ENCODE measurements at places on chromosomes 1 and 21. TPM values are rescaled to one million over a fixed set of nuclear protein-coding genes. Genes with fewer than 3 reads are reported as not detected.

The GBP3 gene
- 24.6 TPM for total RNA-seq

The OXCT2 gene
- total RNA-seq = 0.35 TPM

- H3K27ac ChIP-seq = no peak overlapping the region
- no peaks in the 10 kb centered on the region for H3K27me3 ChIP-seq
- no peaks in the 10 kb centered on the region for H3K36me3 ChIP-seq
- no peak for DNase-seq
- no peaks in the 10 kb centered on the region for H3K4me1 ChIP-seq
Observed at GRCh38 chr1:94036730-94037129, 84.2 kb downstream of the ABCA4 start.

DNA sequence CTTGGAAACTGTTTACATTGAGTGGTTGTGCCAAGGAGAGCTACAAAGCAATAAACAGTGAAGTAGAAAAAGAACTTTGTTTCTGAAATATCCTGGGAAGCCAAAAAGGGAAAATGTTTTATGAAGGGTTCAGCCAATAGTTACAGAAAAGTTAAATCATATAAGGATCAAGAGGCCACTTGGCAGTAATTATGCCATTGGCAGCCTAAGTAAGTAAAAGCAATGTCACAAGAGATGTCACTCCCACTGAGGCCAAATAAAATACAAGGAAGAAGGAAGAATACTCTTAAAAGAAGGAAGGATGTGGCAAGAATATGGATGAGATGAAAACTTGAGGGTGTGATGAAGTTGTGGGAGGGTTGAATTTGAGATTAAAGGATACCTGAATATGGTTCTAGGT, 45.2 kb downstream of the EDEM3 start:
- no peak for DNase-seq
- H3K4me1 ChIP-seq = no peaks in the 10 kb centered on the region
- H3K36me3 ChIP-seq = peaks cover 25% of the 10 kb centered on the region
- no peaks in the 10 kb centered on the region for H3K27me3 ChIP-seq
- H3K27ac ChIP-seq = no peak overlapping the region
- H3K4me3 ChIP-seq = no peak overlapping the region

- no peaks in the 10 kb centered on the region for H3K36me3 ChIP-seq
- H3K4me3 ChIP-seq = no peak overlapping the region
- no peaks in the 10 kb centered on the region for H3K27me3 ChIP-seq
- no peak overlapping the region for H3K27ac ChIP-seq
- H3K4me1 ChIP-seq = no peaks in the 10 kb centered on the region
Observed at GRCh38 chr1:171219346-171220080, 28.8 kb upstream of the FMO1 start.

- no peaks in the 10 kb centered on the region for H3K27me3 ChIP-seq
- H3K36me3 ChIP-seq = no peaks in the 10 kb centered on the region
- no peaks in the 10 kb centered on the region for H3K4me1 ChIP-seq
Observed at GRCh38 chr1:4090976-4091660, 191.0 kb upstream of the C1orf174 start.

GRCh38 chr21:38126666-38127303, 130.0 kb upstream of the KCNJ15 start:
- H3K36me3 ChIP-seq = no peaks in the 10 kb centered on the region
- no peaks in the 10 kb centered on the region for H3K4me1 ChIP-seq
- no peaks in the 10 kb centered on the region for H3K27me3 ChIP-seq

DNA sequence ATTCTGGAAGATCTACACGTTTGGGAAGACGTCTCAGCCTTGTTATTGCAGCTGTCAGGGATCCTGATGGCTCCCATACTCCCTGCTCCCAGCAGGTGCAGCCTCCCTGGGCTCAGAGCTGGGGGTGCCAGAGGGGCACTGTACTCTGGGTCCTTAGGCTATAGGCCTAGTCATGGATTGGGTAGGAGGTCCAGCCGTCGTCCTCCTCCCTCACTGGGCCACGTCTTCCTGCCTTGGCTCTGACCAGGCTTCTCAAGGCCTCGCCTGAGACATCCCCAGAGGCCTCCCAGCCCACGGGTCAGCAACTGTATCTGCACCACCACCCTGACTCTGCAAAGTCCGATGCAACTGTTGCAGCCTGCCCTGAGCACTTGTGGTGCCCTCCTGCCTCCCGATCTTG, 18.2 kb downstream of the MYOM3 start:
- no peaks in the 10 kb centered on the region for H3K4me1 ChIP-seq
- H3K36me3 ChIP-seq = no peaks in the 10 kb centered on the region
- no peak overlapping the region for H3K4me3 ChIP-seq
- DNase-seq = no peak

The NPR1 gene
- total RNA-seq = 5.5 TPM

DNA sequence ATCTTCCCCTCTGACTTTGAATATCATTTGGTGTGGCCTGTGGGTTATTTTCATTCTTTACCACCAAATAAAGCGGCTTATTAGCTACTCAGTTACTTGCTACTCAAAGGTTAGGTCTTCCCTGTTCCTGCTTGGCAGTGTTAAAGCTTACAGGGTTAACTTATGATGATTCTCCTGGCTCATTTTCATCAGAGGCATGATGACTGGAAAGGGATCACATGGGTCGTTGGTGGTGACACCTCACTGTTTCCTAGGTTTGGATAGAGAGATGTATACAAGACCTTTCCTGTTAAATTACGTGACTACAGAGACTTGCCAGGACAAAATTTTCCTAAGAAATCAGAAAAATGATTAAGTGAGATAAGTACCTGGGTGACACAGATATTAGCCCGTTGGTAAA, 27.4 kb downstream of the MRPS6 start:
- H3K27me3 ChIP-seq = no peaks in the 10 kb centered on the region
- H3K36me3 ChIP-seq = no peaks in the 10 kb centered on the region
- no peak for DNase-seq
- H3K4me1 ChIP-seq = no peaks in the 10 kb centered on the region

DNA sequence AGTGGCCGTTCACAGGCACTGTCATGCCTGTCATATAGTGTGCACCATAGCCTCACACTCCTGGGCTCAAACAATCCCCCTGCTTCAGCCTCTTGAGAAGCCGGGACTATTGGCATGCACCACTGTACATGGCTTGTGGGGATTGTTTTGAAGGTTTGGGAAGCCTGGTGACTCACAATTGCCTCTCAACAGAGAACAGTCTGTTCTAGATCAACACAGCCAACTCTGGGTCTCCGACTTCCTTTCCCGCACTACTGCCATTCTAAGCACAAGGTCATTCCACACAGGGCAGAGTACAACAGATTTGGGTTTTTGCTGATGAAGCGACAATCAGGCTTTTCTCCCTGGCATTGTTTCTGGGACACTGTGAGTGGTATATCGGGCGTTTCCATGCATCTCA, 15.5 kb upstream of the AHCTF1 start:
- no peaks in the 10 kb centered on the region for H3K4me1 ChIP-seq
- no peak for DNase-seq
- H3K36me3 ChIP-seq = no peaks in the 10 kb centered on the region
- no peak overlapping the region for H3K27ac ChIP-seq

The FCGR3B gene
- total RNA-seq = 1.7 TPM

DNA sequence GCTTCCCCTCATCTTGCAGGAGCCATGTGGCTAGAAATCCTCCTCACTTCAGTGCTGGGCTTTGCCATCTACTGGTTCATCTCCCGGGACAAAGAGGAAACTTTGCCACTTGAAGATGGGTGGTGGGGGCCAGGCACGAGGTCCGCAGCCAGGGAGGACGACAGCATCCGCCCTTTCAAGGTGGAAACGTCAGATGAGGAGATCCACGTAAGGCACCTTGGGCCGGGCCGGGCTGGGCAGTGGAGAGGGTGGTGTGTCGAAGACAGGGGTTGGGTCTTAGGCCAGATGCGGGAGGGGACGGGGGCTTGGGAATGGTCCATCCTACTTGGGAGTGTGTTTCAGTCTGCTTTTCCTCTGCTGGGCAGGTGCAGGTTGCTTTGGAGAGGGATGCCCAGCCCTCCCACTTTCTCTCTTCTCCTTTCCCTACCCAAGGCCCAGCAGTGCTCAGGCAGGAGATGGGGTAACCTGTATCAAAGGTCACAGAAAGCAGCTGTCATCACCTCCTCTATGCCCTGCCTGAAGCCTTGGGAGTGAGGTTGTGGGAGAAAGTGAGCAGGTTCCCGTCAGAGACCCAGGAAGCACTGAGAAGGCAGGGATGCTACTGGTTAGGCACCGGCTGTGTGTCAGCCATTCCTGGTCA, 18.9 kb downstream of the EPHX1 start:
- peak overlapping the region; percentile 93 for H3K4me3 ChIP-seq
- H3K27me3 ChIP-seq = no peaks in the 10 kb centered on the region
- H3K36me3 ChIP-seq = peaks cover 42% of the 10 kb centered on the region
- H3K27ac ChIP-seq = no peak overlapping the region

DNA sequence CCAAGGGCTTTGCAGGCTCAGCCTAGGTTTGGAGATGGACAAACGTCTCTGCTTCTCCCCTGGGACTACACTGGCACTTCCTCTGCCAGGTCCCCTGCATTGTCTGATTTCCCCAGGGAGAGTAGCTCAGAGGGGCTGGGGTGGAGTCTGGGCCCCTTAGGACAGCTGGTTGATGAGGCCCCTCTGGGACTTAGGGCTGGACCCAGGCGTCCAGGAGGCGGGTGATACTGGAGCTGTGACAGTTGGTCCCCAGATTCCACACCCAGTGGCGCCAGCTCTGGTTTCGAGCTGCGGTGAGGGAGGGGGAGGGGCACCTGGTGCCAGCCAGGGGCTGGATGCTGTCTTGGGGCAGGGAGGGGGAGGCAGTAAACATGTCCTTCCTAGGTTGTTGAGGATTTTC, 7.4 kb upstream of the MEX3A start:
- no peak for DNase-seq
- no peak overlapping the region for H3K27ac ChIP-seq
- H3K36me3 ChIP-seq = no peaks in the 10 kb centered on the region

The FCRL5 gene
- 0.15 TPM for total RNA-seq

GRCh38 chr21:31553926-31554325, 105.6 kb upstream of the SOD1 start:
- no peak for DNase-seq
- no peaks in the 10 kb centered on the region for H3K4me1 ChIP-seq
- no peaks in the 10 kb centered on the region for H3K27me3 ChIP-seq
- no peak overlapping the region for H3K27ac ChIP-seq
- H3K4me3 ChIP-seq = no peak overlapping the region

- no peaks in the 10 kb centered on the region for H3K36me3 ChIP-seq
- DNase-seq = no peak
- no peaks in the 10 kb centered on the region for H3K4me1 ChIP-seq
- H3K27ac ChIP-seq = no peak overlapping the region
- no peak overlapping the region for H3K4me3 ChIP-seq
Observed at GRCh38 chr1:191371626-191372025, 786.6 kb upstream of the RGS18 start.

The CR1L gene
- total RNA-seq = 0.49 TPM

DNA sequence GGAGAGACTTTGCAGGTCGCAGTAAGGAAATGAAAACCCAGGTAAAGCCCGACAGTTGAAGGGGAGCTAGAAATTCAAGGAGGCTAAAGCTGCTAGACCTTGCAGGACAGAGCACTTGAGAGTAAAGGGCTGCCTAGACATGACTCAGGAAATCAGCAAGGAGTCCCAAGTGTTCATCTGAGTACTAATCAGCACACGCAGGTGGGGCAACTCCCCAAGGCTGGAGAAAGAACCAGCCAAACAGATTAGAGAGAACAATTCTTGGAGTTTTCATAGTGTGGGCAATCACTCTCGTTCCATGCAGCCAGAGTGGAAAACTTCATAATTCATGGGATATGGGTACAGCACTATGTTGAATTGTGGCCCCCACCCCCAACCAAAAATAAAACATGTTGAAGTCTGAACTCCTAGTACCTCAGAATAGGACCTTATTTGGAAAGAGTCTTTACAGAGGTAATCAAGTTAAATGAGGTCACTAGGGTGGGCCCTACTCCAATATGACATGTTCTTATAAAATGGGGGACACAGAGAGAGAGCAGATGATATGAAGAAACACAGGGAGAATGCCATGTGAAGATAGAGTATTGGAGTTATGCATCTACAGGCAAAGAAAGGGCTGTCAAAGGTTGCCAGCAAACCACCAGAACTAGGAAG, 28.0 kb downstream of the SYDE2 start:
- no peaks in the 10 kb centered on the region for H3K4me1 ChIP-seq
- H3K4me3 ChIP-seq = no peak overlapping the region
- DNase-seq = no peak

The TIAM1 gene
- 10.1 TPM for total RNA-seq

- H3K4me1 ChIP-seq = no peaks in the 10 kb centered on the region
- no peaks in the 10 kb centered on the region for H3K27me3 ChIP-seq
- H3K36me3 ChIP-seq = no peaks in the 10 kb centered on the region
- H3K4me3 ChIP-seq = no peak overlapping the region
- H3K27ac ChIP-seq = no peak overlapping the region
- no peak for DNase-seq
Observed at GRCh38 chr1:168509875-168510791, 33.7 kb downstream of the XCL2 start.

GRCh38 chr1:1361982-1362423, 3.6 kb upstream of the MXRA8 start:
- no peaks in the 10 kb centered on the region for H3K36me3 ChIP-seq
- H3K4me3 ChIP-seq = no peak overlapping the region
- H3K27me3 ChIP-seq = no peaks in the 10 kb centered on the region
- no peaks in the 10 kb centered on the region for H3K4me1 ChIP-seq
- H3K27ac ChIP-seq = no peak overlapping the region
- no peak for DNase-seq

The SFN gene
- not detected for total RNA-seq

DNA sequence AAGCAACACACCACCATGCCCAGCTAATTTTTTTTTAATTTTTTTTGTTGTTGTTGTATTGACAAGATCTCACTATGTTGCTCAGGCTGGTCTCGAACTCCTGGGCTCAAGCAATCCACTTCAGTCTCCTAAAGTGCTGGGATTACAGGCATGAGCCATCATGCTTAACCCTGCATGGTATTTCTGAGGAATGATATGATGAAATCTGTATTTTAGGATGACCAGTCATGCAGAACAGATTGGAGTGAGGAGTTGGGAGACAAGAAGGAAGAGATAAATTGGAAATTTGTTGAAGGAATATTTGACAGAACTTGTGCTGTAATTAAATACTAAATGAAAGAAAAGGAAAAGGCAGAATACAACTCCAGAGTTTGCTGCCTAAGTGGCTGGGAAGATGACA, 4.7 kb upstream of the NDUFS5 start:
- H3K27me3 ChIP-seq = no peaks in the 10 kb centered on the region
- DNase-seq = no peak
- peaks cover 5% of the 10 kb centered on the region for H3K4me1 ChIP-seq
- no peaks in the 10 kb centered on the region for H3K36me3 ChIP-seq
- H3K4me3 ChIP-seq = no peak overlapping the region
- no peak overlapping the region for H3K27ac ChIP-seq

DNA sequence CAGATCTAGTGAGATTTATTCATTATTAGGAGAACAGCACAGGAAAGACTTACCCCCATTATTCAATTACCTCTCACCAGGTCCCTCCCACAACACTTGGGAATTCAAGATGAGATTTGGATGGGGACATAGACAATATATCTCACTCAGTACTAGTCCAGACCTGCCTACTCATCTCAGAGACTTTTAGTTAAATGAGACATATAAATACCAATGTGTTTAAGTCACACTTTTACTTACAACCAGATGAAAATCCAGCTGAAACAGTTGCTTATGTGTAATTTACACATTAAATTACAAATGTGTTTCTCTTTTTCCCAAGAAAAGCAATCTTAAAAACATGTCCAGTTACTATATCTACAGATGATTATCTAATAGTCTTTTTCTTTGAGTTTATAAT, 1145.6 kb downstream of the KCNT2 start:
- H3K27me3 ChIP-seq = no peaks in the 10 kb centered on the region
- H3K4me3 ChIP-seq = no peak overlapping the region
- H3K27ac ChIP-seq = no peak overlapping the region
- DNase-seq = no peak
- no peaks in the 10 kb centered on the region for H3K36me3 ChIP-seq
- H3K4me1 ChIP-seq = no peaks in the 10 kb centered on the region

GRCh38 chr1:197972406-197972805, 55.2 kb downstream of the LHX9 start:
- no peaks in the 10 kb centered on the region for H3K36me3 ChIP-seq
- no peak for DNase-seq
- no peak overlapping the region for H3K4me3 ChIP-seq
- no peaks in the 10 kb centered on the region for H3K27me3 ChIP-seq
- peaks cover 9% of the 10 kb centered on the region for H3K4me1 ChIP-seq

All from right lobe of liver (tissue), 6 donors.